ENCODE measurements at places on chromosomes 7 and 10.

DNA sequence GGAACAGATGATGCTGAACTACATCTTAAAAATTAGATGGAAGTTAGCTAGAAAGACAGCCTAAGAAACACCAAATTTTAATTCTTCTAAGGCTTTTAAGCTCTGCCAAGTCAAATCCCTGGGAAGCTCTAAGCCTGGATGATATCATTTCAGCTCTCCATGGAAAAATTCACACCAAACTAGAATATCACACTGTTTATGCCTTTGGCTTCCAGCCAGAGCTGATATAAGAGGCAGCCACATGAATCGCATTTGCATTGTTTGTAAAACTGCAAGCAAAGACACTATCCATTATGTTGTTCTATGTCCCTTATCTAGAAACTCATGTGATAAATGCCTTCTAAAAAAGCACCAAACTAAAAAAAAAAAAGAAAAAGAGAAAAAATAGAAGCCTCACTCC is 430.4 kb downstream of the GRID1 start:
- DNase-seq: no peak

DNA sequence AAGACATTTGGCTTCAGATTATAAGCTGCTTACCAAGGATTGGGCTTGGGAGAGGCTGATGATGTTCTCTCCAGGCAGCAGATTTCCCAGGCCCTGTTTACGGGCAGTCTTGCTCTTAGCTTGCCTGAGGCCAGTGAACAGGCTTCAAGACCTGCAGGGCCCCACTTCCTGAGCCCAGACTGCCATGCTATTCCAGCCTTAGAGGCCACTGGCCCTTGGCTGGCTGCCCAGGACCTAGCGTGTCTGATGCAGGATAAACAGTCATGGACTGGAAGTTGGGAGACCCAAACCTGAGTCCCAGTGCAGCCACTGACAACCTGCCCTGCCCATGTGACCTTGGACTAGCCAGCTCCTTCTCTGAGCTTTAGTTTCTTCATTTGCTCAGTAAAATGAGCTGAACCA is 2.9 kb downstream of the PRXL2A start:
- no peak for DNase-seq

DNA sequence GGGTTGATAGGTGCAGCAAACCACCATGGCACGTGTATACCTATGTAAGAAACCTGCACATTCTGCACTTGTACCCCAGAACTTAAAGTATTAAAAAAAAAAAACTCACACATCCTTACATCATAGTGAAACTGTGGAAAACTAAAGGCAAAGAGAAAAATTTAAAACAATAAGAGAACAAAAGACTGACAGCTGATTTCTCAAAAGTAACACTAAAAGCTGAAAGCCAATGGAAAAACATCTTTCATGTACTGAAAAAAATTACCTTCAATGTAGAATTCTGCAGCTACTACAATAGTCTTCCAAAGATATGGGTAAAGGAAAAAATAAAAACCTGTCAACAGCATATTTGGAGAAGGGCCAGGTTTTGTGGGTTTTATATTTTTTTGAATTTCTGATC is 729.1 kb upstream of the NRP1 start:
- DNase-seq: no peak

GRCh38 chr7:90580051-90580450 is 16.1 kb upstream of the CDK14 start:
- no peak for DNase-seq

- DNase-seq: no peak
Observed at GRCh38 chr10:7498111-7498510, 87.3 kb upstream of the SFMBT2 start.

GRCh38 chr10:69749178-69750010 is 52.3 kb upstream of the COL13A1 start:
- no peak for DNase-seq
